ENCODE measurements at places on chromosomes 11 and 22. TPM values are rescaled to one million over a fixed set of nuclear protein-coding genes. Genes with fewer than 3 reads are reported as not detected.

The KRTAP5-9 gene
- total RNA-seq: not detected

The RGL4 gene
- total RNA-seq: not detected

The LYVE1 gene
- total RNA-seq: not detected

The MB gene
- not detected for total RNA-seq

The NCAPD3 gene
- 7.9 TPM for total RNA-seq

The SERPIND1 gene
- not detected for total RNA-seq

The L3MBTL2 gene
- total RNA-seq: 23.8 TPM

The SHANK3 gene
- 1.4 TPM for total RNA-seq

The SMC1B gene
- total RNA-seq: not detected

The EMID1 gene
- total RNA-seq: 0.21 TPM

The OR5P2 gene
- total RNA-seq: under 0.01 TPM

The POU2AF2 gene
- total RNA-seq: not detected

The CSF2RB gene
- total RNA-seq: under 0.01 TPM

The CD6 gene
- total RNA-seq: 0.07 TPM

The CARD18 gene
- total RNA-seq: not detected

The CYB5R2 gene
- total RNA-seq: 25.6 TPM

The CCDC87 gene
- 0.21 TPM for total RNA-seq

The GALNT18 gene
- total RNA-seq: 14.4 TPM

All from nasal cavity respiratory epithelium epithelial cell of viscerocranial mucosa (primary cell).